ENCODE measurements at places on chromosomes 3 and 15. TPM values are rescaled to one million over a fixed set of nuclear protein-coding genes. Genes with fewer than 3 reads are reported as not detected.
A peak's percentile ranks its signal among the peaks of the same experiment; 100 is the strongest.

DNA sequence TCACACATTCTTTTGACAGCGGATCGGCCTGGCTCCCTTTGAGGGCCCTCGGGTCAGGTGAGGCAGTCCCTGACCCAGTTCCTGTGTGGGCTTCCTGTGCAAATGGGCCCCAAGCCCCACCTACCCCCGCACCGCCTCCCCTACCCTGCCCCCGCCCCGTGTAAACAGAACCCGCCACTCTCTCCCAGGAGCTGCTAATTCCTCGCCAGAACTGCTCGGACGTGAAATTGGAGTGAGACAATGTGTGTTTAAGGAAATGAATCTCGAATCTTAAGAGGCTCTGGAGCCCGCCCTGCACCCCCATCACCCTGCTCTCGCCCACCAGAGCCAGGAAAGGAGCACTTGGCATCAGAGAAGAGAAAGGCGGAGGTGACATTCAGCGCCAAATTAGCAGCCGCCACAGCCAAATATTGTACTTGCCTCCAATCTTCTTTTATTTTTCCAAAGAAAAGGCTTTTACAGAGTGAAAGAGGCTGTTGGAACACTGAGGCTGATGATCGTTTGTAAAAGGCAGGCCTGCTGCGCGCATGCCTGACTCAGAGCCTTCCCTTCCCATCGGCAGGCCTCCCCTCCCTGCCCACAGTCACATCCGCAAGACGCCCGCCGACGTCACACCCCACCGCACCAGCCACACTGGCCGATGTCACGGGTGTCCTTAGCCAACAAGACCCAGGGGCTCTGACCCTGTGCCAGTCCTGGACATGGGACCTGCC, 53.1 kb downstream of the CACNA2D2 start:
- DNase-seq, result peak; percentile 91

DNA sequence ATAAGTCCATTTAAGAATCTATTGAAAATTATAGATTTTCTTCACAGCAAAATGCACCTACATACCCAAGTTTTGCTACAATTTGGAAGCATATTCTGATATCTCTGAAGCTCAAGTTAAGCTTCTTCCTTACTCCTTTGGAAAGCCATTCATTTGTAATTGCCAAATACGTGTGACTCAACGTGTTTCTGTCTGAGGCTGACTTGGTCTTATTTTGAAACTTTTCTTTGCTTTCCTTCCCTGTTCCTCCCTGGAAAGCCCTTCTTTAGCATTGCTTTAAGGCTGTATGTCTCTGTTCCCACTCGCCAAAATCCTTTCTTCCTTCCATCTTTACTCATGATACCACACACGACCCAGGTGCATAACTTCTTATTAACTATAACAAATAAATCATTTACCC, 232.0 kb downstream of the ZBBX start:
- no peak for DNase-seq

DNA sequence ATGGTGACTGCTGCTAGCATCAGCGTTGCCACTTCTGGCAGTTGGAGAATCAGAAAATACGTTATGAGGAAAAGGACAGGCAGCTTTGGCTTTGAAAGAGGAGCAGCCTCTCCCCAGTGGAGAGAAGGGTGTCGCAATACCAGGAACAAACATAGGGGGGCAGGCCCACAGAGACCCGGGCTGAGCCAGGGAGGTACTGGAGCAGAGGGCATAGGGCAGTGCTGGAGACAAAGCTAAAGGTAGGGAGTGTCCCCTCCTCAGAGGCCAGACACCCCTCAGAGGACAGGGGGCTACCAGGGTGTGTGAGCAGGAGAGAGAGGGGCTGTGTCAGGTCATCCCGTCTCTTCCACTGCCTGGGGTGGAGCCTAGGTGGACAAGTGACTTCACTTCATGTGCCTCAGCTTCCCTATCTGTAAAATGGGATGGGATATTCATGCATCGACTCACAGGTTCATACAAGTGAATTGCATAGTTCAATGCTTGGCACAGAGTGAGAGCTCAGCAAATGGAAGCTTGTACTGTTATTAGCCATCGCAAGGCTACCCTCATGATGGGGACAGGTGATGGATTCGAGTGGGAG, 49.7 kb upstream of the LIMD1 start:
- no peak for DNase-seq

DNA sequence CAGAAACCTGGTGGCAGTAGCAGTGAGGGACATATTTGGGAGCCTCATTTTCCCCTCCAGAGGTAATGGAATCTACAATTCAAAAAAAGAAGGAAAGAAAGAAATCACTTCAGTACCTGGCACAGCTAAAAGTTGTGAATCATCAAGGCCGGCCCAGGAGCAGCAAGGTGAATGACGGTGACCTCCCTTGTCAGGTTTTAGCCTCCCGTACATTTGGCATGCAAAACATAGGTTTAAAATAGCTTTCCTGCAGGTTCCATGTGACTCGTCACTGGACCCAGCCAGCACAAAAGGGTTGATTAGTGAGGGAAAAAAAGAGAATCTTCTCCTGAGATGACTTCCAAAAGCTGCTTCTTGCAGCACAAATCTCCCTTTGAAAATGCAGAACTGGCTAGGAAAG, 394.2 kb downstream of the LSAMP start:
- no peak for DNase-seq

DNA sequence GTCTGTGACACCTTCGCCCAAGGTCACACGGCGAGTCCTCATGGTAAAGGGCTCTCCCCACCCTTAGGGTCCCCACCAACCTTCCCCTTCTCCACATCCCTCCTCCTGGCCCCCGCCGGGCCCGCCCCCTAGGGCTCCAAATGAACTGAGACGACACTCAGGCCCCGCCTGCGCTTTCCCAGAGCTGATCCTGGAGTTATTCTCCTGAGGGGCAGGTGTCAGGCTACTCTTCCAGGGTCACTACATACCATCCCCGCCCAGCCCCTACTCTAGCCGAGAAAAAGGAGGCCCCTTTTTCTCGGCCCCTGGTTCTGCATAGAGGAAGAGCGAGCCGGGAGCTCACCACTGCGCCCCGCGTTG, 292 bp downstream of the USP4 start:
- DNase-seq, result no peak

GRCh38 chr3:111761309-111761795, 97.7 kb upstream of the PHLDB2 start:
- no peak for DNase-seq

APOD gene
- polyA plus RNA-seq, result 12.9 TPM

TRIM42 gene
- polyA plus RNA-seq, result not detected

GRCh38 chr3:74267588-74268184, 346.8 kb downstream of the CNTN3 start:
- DNase-seq, result peak; percentile 71

LRRC57 gene
- 8.6 TPM for polyA plus RNA-seq

GRCh38 chr3:52086976-52087663, 30.7 kb upstream of the DUSP7 start:
- DNase-seq, result no peak

DNA sequence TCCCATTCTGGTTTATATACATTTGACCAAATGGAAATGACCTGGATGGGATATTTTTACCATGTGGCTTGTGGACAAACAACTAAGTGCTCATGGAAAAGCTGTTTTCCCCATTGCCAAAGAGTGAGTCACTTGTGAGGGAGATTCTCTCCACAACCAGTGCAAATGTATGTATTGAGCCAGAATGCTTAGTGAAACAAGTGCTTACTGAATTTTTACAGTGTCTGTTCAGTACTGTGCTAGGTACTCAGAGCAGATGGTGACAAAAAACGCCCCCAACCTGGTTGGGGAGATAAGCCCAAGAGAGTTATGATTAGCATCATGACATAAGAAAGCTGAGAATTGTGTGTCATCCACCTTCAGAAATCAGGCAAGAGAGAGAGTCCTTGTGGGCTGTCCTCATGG, 2.3 kb downstream of the CHP1 start:
- DNase-seq, result no peak

SSUH2 gene
- 0.88 TPM for polyA plus RNA-seq

DNA sequence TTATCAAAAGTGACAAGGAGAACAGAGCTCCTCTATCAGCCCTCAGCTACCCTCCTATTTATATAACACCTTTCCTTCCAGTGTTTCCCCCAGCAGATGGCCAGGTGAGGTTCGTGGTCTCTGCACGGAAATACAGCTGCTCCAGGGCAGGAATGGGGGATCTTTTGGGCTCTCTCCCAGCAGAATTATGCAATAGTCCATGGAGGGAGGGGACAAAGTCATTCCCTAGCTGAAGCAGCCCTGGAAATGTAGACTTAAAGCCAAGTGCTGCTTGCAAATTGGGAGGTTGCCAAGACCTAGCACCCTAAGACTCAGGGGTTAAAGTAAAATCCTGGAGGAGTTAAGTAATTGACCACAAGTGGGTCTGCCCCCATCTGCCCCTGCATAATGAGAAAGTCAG, 256.3 kb downstream of the LRTM1 start:
- no peak for DNase-seq

DNA sequence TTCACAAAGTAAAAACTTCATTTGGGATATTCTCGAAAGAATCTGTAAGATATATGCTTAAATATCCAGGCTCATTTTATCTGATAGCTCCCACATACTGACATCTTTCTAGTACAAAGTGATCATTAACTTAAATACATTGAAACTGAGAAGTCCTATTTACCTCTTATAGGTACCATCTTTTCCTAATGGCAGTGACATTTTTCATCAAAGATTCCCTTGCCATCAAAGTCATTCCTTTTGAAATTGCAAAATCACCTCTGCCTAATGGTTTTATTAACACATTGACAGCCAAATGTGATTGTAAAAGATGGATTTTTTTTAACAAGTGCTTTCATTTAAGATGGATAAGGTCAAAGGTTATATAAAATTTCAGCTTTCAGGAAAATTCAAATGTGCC, 346.6 kb downstream of the MFSD1 start:
- DNase-seq, result no peak

GRCh38 chr3:127288921-127289705, 1.3 kb upstream of the PRR20G start:
- no peak for DNase-seq

- no peak for DNase-seq
Observed at GRCh38 chr15:100055821-100056220, 286.0 kb downstream of the ADAMTS17 start.

- no peak for DNase-seq
Observed at GRCh38 chr3:120130656-120131055, 36.4 kb upstream of the GSK3B start.

- DNase-seq, result no peak
Observed at GRCh38 chr3:9441501-9442221, 44.2 kb downstream of the SETD5 start.

GRCh38 chr3:53765753-53766152, 80.5 kb downstream of the CHDH start:
- no peak for DNase-seq

DNA sequence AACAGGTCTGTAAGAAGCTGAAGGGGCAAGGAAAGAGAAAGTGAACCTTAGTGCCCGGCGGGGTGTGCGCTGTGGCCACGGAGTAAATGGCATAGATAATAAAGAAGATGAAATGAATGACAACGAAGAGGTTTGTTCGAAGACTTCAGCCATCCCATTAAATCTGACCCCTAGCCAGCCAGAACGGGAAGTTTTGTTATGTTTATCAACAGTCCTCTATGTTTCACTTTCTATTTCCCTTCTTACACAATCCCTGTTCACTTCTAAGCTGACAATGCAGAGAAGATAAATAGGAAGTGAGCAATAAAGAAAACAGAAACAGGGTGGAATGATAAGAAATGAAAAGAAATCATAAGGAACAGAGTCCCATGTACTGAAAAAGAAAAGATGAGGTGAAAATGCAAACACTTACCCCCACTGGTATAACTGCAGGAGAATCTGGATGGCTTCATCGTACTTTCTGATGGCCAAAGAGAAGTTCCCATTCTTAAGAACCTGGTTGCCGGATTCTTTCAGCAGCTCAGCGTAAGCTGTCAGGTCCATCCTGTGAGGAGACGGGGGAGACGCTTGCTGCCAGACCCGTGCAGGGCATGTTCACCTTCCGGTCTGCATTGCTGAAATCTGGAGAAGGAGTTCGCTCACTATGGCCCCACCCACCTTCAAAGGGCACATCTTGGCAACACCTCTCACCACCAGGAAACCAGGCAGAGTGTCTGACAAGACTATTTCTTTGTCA, 36.8 kb downstream of the TRANK1 start:
- no peak for DNase-seq

- no peak for DNase-seq
Observed at GRCh38 chr15:80615783-80616391, 79.2 kb upstream of the ABHD17C start.

GRCh38 chr3:71681224-71681668, 44.0 kb downstream of the EIF4E3 start:
- DNase-seq, result no peak

GPR149 gene
- polyA plus RNA-seq, result not detected

- DNase-seq, result no peak
Observed at GRCh38 chr3:154933581-154933980, 146.5 kb upstream of the MME start.

DNA sequence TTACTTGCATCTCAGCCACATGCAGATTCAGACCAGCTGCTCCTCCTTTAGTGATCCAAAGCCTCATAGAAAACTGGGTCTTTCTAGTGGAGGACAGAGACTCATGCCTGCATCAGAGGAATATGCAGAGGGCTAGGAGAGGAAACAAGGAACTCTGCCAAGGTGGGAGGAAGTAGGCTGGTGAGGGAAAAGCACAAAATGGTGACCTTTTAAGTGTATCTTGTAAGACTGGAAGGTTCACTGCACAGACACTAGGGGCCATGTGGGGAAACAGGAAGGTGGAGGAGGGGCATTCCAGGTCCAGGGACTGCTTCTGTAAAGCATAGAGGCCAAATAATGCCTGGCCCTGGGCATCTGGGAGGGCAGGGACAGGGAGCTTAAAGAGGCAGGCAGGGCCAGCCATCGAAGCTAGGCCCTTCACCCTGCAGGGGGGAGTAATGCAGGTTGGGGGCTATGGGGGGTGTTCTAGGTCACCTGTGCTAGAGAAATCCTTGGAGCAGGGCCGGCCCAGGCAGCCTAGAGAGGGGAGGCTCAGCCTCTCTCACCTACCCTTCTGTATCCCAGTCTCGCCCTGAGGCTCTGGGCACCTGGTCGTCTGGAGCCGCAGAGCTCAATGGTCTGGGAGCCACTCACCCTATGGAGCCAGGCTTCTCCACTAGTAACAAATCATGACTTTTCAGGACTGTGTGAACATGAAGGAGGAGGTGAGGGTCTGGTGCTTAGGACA, 117.7 kb downstream of the DNAJB8 start:
- DNase-seq, result peak; percentile 47

DNA sequence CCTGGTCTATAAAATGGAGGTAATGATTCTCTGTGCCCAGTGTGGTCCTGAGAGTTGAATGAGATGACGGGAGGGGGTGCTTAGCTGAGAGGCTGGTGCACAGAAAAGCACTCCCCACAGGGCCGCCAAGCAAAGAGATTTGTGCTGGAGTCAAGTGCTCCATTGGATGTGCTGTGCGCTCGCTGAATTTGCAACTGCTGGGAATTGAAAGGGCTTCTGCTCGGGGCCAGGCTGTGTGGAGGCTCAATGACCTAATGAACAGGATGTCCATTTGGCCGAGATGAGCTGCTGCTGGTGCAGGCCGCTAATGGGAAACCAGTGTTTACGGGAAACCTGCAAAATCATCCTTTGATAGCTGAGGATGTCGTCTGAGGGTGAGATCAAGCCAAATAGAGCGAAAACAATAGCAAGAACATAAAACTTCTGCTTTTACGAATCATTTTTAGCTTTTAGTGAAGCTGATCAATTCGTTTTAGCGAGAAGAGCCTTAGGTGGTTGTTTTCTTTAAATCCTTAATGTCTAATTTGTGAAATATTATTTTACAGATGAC, 211.7 kb downstream of the GABRG3 start:
- no peak for DNase-seq

MPI gene
- polyA plus RNA-seq, result 52.0 TPM

GRCh38 chr3:128619146-128619890, 31.3 kb downstream of the RPN1 start:
- no peak for DNase-seq
